GM10248 (cell line): ENCODE measurements at places on chromosomes 2 and 18.

- DNase-seq = peak; percentile 66
Observed at GRCh38 chr2:158457826-158458616, 1.3 kb downstream of the PKP4 start.

GRCh38 chr18:48893608-48894600 is 56.9 kb downstream of the SMAD7 start:
- DNase-seq = no peak

- DNase-seq = no peak
Observed at GRCh38 chr18:47983946-47984345, 53.5 kb upstream of the SMAD2 start.

DNA sequence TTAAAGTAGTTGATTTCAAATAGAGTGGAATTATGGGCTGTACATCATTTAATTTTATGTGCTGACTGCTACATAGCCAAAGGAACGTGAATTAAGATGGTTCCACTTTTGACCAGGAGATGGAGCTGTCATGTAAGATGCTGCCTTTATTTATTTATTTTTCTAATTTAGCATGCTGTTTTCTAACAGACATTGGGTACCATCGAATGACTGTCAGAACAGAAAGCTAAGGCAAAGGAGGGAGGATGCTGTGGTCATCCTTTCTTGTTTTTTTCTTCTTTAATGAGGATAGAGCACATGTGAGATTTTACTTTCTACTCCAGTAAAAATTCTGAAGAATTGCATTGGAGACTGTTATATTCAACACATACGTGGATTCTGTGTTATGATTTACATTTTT is at the start of gene SCN2A:
SCN2A (plus strand) TSS at position 185 of the 400 bp plus-strand sequence. CDS start 56,410 bp downstream, outside the sequence.
- peak; percentile 4 for DNase-seq

DNA sequence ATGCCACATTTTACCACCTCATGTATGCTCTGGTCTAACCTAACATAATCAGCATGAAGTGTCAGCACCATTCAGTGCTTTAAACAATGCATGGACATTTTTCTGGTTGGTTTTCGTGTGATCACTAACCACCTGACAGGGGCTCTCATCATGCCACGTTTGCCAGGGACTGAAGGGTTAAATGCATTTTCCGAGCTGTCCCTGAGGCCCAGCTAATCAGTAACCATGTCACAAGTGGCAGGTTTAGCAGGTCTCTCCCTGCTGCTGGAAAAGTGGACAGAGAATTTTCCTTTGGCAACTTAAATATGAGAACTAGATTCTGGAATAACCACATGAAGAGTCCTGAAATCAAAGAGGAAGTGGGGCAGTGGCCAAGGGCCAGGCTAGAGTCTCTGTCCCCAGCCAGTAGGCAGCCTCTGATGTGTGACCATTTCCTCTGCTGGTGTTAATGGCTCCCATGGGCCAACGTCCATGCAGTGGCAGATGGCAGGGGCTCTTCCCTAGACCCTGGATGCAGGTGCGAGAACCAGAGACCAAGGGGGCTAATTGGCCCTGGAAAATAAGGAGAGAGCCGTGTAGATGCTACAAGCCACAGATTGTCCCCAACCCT is 69.5 kb downstream of the TPGS2 start:
- DNase-seq = no peak

GRCh38 chr2:88122141-88122884 is 5.5 kb downstream of the FABP1 start:
- no peak for DNase-seq

GRCh38 chr2:113187771-113188170 is 14.0 kb downstream of the PSD4 start:
- no peak for DNase-seq
